ENCODE measurements at places on chromosomes 4 and X.

GRCh38 chr4:110753466-110753865 is 130.6 kb upstream of the PITX2 start:
- no peak for DNase-seq

DNA sequence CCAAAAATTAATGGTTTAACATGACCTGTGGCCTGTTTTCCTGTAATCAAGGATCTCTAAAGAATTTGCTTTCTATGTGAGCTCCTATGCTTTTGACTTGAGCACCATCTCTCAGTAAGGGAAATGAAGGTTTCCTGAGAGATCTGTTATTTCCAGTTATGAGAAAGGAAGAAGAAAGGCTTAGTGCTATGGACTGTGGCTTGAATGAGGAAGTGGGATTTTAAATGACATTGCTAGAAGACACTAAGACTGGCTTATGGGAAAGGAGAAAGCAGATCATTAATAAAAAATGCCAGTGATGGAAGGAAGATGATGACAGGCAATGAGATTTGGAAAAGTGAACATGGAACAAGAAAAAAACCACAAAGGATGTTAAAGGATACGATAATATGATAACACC is 285.4 kb downstream of the OPHN1 start:
- DNase-seq: no peak

DNA sequence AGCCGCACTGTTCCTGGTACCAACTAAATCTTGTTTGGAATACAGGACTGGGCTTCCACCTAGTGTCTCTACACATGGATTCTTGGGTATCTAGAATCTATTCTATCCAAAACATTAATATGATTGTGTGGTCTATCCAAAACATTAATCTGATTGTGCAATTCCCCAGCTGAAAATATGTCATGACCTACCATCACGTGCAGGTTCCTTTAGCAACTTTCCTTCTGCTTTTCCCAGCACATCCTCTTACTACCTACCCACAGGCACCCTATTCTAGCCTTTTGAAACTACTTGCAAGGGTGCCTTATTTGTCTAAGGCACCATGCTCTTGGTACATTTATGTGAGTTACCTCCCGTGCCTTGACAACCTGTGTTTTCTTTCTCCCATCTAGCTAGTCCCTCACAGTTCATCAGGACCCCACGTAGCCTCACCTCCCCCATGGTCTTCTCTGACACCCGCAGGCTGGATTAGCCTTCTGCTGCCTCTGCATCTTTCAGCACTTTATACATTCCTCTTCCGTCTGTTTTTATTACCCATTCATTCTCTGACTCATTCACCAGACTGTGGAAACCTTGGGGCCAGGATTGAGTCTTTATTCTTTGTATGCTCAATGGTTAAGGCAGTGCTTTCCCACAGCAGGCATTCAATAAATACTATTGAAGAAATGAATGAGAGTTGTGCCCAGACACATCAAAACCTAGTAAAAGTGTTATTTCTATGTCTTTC is 88.8 kb upstream of the FAM9B start:
- no peak for DNase-seq

- no peak for DNase-seq
These were observed 93.2 kb downstream of the FAM13A start for GRCh38 chr4:88963817-88964216.

GRCh38 chrX:24902806-24903205 is 113.0 kb downstream of the ARX start:
- no peak for DNase-seq

GRCh38 chr4:11326021-11326420 is 102.7 kb downstream of the HS3ST1 start:
- DNase-seq: no peak

DNA sequence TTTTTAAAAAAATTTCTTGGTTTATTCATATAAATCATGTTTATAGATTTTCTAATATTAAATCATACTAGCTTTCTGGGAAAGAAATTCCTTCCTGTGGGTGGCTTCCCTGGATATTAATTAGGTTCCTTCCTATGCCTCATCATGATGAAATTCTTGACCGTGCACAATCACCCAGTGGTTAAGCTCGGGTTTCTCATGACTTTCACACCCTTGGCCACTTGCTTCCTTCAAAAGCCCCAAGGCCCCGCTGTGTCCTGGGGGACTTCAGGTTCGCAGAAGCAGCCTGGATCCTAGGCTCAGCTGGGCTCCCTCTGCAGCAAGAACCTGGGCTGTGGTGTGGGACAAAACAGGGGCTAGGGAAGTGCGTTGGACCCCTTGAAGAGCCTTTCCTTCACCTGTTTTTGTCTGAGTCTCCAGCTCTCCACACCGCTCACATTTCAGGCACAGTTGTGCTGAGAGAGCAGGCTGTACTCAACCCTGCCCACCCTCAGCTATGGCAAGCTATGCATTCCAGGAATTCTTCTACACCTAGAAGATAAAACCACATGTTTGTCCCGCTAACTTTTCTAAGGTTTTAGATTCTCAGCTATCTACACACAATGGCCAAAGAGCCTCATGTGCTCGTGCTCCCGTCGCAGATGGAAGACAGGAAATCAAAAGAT is 48.9 kb upstream of the TMSB15B start:
- no peak for DNase-seq

GRCh38 chr4:82823062-82823461 is 24.5 kb upstream of the SCD5 start:
- DNase-seq: no peak

DNA sequence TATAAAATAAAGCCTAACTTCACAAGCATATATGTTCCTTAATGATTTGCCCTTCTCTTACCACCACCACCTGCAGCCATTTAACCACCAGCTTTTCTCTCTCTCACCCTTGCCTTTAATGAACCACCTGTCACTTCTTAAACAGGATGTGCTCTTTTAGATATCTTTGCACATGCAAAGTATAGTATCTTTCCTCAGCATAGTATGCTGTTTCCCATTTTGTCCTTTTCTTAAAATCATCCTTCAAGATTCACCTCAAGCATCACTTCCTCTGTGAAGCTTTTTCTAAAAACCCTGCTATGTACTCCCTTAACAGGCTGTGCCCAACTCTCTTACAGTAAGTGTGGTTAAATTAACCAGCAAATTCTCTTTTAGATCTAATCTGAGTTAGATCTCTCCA is 8.2 kb upstream of the CNOT6L start:
- DNase-seq: no peak

- DNase-seq: peak; percentile 25
These were observed 2.4 kb upstream of the NBDY start for GRCh38 chrX:56726605-56727004.

- DNase-seq: no peak
These were observed 12.1 kb upstream of the RUFY3 start for GRCh38 chr4:70709611-70710205.

GRCh38 chr4:140724760-140725159 is 31.4 kb downstream of the TBC1D9 start:
- DNase-seq: no peak

DNA sequence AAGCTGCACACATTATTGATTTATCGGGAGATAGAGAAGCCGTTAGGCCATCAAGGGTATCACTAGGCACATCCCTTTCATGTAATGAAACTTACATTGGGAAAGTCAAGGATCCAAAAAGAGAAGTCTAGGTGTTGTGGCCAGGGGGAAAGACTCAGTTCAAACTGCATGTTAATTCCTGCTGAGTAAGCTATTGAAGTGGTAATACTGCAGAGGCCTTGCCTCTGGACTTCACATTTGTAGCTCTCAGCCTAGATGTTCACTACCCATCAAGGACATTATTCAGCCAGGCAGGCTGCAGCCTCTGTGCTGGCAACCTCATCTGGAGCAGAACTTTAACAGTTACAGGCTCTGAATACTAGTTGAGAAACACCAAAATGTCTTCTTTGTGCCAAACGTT is 2094.5 kb upstream of the AGA start:
- DNase-seq: no peak

DNA sequence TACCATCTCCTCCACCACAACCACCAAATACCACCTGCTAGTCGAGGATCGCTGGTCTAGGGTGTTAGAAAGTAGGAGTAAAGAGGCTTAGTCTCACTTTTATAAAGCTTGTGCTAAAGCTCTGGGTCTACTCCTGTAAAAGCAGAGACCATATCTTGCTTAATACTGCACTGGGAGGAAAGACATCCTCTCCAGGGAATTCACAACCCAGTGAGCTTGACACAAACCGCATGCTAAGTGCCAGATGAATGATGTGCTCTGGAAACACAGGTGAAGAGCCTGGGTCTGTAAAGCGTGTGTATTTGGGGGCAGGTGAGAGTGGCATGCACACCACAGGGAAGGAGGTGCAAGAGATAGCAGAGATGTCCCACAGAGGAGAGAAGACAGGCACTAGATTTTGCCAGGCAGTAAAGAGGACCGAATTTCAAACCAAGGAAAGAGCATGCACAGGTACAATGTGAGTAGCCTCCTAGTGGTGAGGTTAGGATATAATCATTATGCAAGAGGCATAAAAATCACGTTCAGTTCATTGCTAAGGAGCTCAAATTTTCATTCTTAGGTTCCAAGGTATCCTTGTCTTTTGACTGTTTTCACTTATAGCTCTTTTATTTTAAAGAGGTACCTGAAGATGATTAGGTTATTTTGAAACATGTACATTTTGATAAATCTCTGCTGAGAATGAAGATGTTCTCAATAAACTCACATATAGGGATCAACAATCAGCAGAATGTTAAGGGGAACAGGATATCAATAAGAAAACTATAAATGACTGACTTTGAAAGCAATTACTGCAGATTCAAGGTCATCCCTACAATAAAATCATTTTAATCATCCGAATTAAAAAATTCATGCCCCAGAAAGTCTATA is 20.7 kb downstream of the TAPT1 start:
- DNase-seq: peak; percentile 17

DNA sequence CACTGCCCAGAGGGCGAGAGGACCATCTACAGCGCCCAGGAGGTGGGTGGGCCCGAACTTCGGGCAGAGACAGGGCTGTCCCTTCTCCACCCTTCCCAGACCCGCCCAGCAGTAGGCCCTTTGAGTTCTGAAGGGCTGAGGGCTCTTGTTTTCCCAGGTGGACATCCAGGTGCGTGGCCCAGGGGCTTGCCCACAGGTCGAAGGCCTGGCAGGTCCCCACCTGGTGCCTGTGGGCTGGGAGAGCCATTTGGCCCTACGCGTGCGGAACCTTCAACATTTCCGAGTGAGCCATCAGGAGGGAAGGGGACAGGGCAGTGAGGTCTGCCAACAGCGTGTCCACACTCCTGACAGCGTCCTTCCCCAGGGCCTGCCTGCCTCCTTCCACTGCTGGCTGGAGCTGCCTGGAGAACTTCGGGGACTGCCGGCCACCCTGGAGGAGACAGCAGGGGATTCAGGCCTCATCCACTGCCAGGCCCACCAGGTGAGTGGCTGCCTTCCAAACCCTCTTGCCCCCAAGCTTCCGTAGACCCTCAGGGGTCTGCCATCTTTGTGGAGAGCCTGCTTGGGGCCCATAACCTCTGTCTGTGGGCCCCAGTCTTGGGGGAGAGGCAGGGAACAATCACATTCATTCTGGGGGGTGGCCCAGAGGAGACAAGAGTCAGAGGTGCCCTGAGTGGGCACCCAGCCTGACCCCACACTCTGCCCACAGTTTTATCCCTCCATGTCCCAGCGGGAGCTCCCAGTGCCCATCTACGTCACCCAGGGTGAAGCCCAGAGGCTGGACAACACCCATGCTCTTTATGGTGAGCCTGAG is 6.8 kb downstream of the PLXNB3 start:
- no peak for DNase-seq

GRCh38 chr4:123528501-123529277 is 132.1 kb downstream of the SPRY1 start:
- no peak for DNase-seq

Measured in memory B cell (primary cell).